ENCODE measurements at places on chromosomes 1 and 21.

GRCh38 chr1:208117826-208118225, 126.4 kb downstream of the PLXNA2 start:
- no peak for DNase-seq

GRCh38 chr21:38399103-38399502, 99.2 kb downstream of the ERG start:
- no peak for DNase-seq

DNA sequence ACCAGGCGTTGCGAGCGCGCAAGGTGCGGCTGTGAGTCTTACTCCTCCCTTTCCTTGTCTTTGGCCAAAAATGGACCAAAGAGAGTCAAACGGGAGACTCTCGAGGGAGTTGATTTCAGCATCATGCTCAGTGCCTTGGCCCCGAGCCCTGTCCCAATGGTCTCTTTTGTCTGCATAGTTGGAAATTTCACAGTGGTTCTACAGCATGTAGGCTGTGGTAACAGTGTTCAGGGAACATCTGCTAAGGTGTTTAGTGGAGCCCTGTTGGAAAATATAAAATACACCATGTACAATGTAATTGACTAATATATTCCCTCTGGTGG, 2.7 kb downstream of the CACNA1E start:
- DNase-seq, result no peak

DNA sequence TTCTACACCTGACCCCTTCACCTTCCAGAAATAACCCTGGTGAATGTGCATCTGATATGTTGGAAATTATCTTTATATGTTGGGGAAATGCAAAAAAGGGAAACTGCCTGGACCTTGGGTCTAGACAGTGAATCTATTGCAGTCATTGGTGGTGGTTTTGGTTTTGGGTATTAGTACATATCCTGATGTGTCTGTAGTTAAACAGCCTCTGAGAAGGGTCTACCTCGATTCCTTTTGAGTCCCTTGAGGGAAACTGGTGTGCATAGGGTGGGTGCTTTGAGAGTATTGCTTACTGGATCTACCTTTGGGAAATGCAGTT, 127.3 kb upstream of the KIAA0040 start:
- no peak for DNase-seq

DNA sequence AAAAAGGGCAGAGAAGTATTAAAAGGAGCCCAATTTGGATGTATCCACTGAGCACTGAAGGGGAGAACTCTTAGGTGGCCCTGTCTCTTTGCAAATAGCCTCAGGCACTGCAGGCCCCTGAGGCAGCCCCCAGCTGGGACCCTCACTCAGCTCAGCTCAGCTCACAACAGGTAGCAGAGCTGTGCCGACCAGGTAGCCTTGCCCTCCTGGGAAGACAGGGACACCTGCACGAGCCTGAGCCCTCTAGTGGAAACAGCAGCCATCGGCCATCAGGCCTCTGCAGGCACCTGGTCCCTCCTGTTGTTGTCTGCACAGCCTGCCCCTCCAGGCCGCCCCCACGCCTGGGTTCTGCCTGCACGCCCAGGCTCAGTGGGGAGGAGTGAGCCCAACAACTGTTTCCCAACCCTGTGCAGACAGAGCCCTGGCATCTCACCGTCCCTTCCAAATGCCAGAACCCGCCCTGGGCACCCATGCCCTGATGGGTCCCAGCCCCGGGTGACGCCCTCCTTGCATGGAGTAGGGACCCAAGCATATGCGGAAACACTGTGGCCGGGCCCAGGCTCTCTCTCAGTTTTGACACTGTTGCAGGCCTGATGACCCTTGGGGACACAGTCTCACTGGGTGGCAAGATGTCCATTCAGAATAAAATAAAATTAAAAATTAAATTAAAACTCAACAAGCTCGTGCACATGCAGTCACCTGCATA, 60.0 kb upstream of the AJAP1 start:
- DNase-seq, result no peak

GRCh38 chr1:26921126-26921539, 410 bp upstream of the NUDC start:
- DNase-seq, result no peak

GRCh38 chr21:38718481-38718880, 87.2 kb upstream of the ETS2 start:
- DNase-seq, result peak; percentile 35

DNA sequence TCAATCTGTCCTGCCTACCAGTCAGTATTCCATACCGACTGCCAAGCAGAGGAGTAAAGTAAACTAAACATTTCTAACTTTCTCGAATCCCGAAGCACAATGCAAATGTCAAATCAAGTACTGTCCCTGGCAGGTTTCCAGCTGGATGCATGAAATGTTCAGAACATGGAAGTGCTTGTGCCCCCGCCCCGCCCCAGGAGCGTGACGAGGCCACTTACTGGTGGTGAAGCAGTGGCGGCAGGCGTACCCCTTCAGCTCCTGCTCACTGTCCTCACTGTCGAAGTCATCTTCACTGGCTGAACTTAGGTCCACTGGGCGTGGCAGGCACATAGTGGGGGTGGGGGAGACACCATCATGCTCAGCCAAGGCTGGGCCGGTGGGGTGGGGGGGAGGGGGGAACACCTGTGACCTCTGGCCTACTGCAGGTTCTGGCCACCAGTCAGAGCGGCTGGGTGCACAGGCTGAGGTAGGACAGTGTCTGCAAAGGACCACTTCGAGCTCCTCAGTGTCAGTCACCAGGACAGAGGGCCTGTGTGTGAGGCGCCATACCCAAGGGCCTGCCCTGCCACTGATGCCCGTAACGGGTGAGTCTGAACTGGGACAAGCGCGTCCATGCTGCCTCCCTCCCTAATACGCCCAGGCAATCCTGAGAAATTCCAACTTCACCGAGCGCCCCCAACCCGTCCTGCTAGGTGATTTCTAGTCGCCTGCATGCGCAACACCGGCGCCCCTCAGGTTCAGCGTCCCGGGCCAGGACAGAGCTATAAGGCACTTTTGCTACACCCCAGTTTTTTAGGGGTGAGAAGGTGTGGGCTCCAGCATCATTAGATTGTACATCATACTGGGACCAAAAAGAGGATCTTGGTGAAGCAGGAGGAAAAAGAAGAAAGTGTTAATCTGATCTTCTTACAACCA, 46.9 kb downstream of the SLC45A1 start:
- no peak for DNase-seq

GRCh38 chr1:8017495-8018197, 8.5 kb downstream of the ERRFI1 start:
- DNase-seq, result no peak

DNA sequence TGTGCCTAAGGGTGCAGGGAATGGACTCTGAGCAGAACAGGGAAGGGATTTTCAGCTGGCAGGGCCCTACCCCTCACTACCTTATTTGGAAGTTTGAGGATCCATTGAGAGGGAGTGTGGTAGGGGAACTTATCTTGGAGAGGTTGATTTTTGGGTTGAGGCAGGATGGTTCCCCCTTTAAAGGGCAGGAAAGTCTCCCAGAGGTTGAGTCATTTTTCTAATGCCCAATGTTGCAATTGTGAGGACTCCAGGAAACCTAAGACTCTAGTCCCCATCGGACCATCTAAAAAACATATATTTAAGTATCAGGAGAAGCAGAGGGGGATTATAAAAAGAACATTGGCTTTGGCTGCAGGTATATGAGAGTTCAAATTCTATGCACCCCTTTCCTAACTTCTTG, 47.3 kb downstream of the SAMD13 start:
- DNase-seq, result peak; percentile 75

DNA sequence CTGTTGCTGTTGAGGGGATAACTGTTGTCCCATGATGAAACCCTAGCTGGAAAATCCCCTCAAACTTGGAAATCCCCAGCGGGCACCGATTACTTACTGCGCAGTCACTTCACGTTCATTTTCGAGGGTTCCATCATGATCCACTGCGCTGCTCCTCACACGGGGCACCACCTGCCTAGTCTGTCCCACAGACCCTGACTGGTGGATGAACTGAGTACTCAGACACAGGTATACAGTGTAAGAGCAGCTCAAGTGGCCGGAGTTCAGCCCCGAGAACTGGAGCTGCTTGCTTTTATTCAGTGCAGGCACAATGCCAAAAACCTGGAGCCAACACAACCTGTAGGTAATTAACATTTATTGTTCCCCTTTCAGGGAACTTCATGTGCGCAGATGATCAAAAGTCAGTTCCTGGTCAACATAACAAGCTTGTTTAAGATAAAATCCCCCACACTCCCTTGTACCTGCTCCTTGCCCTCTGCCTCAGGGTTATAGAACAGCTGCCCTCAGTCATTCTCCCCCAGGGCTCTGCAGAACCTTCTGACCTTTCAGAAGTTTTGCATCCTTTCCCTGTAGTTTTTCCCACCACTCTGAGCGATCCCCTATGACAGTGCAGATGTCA, 46.5 kb upstream of the PRELP start:
- DNase-seq, result no peak

- no peak for DNase-seq
Observed at GRCh38 chr1:31063631-31064030, 1.9 kb downstream of the PUM1 start.

DNA sequence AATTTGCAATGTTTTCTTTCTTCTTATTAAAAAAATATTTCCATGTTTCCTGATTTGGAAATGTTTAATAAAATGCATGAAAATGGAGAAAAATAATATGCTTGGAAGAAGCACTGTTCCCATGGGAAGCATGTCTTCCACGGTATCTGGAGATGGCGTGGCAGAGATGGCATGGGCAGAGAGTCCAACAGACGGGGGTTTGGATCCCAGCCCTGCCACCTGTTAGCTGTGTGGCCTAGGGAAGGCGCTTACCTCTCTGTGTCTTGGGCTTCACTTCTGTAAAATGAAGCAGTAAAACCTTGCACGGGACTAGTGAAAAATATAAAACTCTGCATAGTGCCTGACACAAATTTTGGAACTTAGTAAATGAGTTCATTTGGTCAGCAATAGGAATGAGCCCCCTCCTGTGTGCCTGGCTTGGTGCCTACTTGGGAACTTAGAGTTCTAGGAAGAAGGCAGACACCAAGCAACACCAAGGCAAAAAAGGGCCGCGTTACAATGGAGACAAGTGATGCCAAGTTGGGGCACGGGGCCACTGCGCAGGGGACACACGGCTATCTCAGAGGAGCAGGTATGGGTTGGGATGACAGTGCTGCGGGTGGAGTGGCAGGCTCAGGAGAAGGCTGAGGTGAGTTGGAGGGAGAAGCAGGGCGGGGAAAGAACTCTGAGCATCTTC, 124.2 kb downstream of the KCNN3 start:
- DNase-seq, result no peak

DNA sequence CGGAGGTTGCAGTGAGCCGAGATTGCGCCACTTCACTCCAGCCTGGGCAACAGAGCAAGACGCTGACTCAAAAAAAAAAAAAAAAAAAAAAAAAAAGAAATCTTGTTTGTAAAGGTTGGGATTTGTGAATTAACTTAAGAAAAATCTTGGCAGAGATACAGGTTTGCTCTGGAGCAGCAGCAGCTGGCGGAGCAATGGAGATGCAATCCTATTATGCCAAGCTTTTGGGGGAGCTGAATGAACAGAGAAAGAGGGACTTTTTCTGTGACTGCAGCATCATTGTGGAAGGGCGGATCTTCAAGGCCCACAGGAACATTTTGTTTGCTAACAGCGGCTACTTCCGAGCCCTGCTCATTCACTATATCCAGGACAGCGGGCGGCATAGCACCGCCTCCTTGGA, 5.6 kb downstream of the ZBTB8B start:
- no peak for DNase-seq

DNA sequence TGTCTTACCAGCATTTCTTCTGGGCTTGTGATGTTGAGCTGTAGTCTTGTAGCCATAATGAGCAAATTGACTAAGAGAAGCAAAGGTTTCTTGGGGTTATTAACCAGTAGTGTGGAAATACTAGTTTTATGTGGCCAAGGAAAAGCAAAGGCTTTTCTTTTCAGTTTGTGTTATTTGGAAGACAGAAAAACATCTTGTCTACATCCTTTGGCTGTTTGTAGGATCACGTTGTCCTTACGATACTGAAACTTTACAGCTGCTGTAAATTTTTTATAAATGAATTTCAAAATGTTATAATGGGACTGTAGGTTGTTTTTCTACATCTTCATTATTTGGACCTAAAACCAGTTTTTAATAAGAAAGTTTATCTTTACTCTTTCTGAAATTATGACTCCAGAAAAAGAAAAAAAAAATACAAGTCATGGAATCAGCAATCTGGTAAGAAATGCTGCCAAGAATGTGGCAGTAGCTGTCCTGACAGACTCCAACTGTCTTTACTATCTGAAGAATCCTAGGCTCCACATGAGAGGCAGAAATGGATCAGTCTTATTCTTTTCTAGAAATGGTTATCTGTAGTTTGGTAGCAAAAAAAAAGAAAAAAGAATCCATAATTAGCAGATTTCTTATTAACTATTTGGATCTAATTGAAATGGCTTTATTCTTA, 41.6 kb upstream of the QSOX1 start:
- DNase-seq, result no peak

DNA sequence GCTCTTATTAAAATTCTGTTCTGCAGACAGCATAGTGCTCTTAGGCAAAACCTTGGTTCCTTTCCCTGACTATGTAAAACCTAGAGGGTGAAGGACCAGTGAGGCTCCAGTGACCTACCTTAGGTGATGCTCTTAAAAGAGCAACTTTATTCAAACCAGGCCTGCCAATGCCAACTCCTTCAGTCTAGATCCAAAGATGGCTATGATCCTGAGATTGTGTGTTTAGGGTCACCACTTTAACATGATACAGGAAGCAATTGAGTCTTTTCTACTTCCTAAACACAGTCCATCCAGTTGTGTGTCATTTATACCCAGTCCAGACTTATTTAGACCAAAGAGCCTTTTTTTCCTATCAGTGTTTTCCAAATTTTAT, 10.8 kb downstream of the MCL1 start:
- DNase-seq, result no peak

GRCh38 chr1:187903223-187903622, 1074.5 kb downstream of the PLA2G4A start:
- DNase-seq, result no peak

- DNase-seq, result peak; percentile 6
Observed at GRCh38 chr1:29975036-29975694, 738.8 kb downstream of the PTPRU start.

- no peak for DNase-seq
Observed at GRCh38 chr1:232111611-232112010, 485.0 kb downstream of the DISC1 start.

GRCh38 chr1:54975356-54976108, 4.9 kb upstream of the TMEM61 start:
- no peak for DNase-seq

GRCh38 chr1:119462964-119463363, 44.0 kb upstream of the HSD3B1 start:
- DNase-seq, result no peak

Data from inflammatory macrophage treated with lipopolysaccharide for 1 hour (primary cell).